ENCODE measurements at places on chromosomes 2 and 18.

GRCh38 chr18:26543373-26543772 is 5.0 kb downstream of the KCTD1 start:
- DNase-seq = no peak

DNA sequence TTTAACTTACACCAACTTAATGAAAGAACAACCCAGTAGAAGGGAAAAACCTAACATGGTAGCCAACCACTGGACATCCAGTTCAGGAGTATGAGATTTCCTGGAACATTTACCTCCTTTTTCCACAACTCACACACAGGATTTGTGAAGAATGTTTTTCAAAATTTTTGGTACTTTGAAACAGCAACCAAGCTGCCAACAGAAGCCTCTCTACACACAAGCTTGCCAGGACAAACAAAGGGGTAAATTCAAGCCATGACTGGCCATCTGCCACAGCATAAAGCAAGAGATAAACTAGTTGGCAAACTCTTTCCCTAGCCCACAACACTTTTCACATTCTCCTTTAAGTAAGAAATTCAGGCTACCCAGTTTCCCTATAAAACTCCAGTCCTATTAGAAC is 21.4 kb downstream of the MGAT4A start:
- DNase-seq = no peak

- no peak for DNase-seq
Measured at GRCh38 chr18:11369556-11369955, 220.2 kb upstream of the PIEZO2 start.

DNA sequence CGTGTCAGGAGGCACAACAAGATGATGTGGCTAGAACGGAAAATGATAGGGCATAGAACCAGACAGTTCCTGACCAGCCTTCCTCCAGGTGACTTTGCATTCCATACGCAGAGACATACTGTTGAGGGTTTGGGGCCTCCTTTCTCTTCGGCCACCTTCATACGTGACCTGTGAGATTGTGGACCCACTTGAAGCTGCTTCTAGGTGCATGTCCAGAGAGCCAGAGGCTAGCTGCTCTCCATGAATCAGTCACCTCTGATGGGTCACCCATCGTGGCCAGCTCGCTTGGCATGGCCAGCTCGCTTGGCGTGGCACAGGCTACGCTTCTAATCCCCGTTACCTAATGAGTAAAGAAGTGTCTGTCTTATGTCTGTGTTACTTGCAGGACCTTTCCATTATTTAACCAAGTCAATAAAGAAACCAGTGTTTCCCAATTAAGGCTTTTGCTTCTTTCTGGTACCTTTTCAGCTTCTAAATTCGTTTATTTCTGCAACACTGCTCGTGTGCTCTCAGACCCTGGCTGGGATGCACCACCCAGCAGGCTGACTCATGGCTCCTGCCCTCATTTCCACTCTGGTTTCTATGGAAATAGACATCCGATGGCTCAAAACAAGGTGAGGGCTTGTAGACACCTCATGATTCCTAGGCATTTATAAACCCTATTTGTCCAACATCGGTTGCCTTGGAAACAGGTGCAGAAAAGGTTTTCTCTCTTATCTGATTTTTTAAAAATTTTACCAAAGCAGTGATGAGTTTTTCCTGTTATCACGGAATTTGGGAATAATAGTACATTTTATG is 86.7 kb upstream of the B3GNT7 start:
- DNase-seq = no peak

- DNase-seq = no peak
Measured at GRCh38 chr2:135667045-135667444, 74.6 kb upstream of the UBXN4 start.

- DNase-seq = no peak
Measured at GRCh38 chr18:55430026-55430425, 158.0 kb downstream of the TCF4 start.

- DNase-seq = no peak
Measured at GRCh38 chr2:95284886-95285541, 10.8 kb downstream of the PROM2 start.

- DNase-seq = no peak
Measured at GRCh38 chr2:237143118-237143517, 57.4 kb downstream of the COPS8 start.

DNA sequence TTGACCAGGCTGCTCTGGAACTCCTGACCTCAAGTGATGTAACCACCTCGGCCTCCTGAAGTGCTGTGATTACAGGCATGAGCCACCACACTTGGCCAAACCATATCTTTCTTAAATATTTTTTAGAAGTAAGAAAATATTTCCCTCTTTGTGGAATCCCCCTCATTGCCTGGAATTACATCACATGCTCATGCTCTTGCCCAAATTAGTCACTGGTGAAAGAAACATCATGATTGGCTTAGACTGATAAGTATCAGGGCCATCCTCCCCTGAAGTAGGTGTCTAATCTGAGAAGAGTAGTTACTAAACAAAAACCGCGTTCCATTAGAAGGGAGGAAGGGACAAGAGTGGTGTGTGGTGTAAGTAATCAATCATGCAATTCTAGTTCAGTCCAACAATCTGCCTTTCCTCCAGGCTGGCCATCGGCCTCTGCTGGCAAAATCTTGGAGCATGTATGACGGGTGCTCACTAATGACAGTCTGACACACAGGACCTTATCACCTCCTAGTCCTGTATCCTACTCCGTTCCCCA is 52.3 kb upstream of the SCG2 start:
- no peak for DNase-seq

DNA sequence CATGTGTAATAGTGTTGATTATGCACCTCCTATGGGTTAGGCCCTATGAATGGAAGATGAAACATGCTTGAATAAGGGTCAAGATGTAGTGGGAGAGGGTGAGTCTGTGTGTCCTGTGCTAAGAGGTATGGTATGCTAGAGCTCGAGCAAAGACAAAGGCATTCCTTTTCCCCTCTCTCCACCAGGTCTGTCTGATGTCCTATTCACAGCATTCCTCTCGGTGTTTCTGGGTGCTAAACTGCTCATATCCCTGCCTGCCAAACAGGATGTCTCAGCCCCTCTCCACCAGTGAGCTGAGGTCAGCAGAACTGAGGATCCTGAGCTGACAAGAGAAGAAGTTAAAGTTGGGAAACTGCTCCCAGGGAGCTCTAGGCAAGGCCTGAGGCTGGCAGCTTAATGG is 344.9 kb downstream of the TSN start:
- no peak for DNase-seq

GRCh38 chr2:235643680-235644511 is 150.1 kb downstream of the AGAP1 start:
- DNase-seq = no peak

GRCh38 chr2:10170256-10170655 is 47.7 kb downstream of the RRM2 start:
- no peak for DNase-seq

- DNase-seq = no peak
Measured at GRCh38 chr2:106565599-106565998, 78.4 kb downstream of the CD8B2 start.

DNA sequence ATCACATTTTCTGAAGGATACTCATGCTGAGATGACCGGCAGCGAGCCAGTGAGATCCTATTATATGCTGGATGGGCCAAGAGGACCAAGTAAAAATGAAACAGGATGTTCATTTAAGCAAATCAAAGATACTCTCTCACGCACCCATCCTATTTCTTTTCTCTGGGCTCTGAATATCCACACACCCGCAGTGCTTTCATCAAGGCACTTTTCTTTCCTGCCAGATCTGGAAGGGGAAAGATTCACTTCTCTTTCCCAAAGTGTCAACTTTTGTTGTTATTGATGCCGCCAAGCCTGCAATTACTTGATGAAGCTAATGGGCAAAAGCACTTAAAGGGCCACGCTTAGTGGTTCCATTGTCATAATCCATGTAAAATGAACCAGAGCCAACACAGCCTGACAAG is 191.9 kb upstream of the CHAC2 start:
- DNase-seq = no peak

DNA sequence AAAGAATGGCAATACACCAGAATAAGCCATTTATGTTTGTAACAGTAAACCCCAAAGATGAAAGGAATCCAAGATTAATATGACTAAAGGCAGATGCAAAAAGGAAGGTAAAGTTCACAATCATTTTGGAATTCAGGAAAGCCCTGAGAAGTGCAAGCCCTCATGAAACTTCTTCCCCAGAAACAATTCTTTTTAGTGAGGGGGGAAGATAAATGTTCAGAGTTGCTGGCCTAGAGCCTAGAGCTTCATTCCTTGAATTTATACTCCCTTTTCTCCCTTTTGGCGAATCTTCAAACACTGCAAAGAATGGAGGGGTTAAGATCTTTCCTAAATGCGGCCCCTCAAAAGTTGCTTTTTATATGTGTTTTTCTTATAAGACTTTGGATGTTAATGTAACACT is 368.8 kb downstream of the MEIS1 start:
- no peak for DNase-seq

- DNase-seq = no peak
Measured at GRCh38 chr18:52339891-52340371, at the start of gene DCC. TSS of gene DCC (plus strand) at chr18:52340197. CDS start at chr18:52340788, 591 bp downstream.

- DNase-seq = no peak
Measured at GRCh38 chr18:57220930-57221483, 74.1 kb downstream of the BOD1L2 start.

DNA sequence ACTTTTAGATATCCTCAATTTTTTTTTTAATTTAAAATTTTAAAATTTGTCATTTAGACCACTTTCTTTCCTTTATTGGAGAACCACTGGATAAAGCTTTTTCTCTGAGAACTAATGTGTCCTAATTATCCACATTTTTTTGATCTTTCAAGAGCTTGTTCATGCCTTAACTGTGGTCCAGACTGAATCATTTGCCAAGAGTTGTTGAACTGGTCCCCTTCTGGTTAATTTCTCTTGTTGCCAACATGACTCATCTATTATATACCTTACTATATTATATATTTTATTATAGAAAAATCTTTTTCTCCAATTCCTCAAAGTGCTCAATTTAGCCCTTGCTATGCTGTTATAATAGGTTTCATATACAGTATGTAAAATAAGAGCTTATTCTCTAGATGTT is 53.1 kb upstream of the TMEM87B start:
- DNase-seq = no peak

- no peak for DNase-seq
Measured at GRCh38 chr2:214376618-214377285, 34.1 kb upstream of the VWC2L start.

DNA sequence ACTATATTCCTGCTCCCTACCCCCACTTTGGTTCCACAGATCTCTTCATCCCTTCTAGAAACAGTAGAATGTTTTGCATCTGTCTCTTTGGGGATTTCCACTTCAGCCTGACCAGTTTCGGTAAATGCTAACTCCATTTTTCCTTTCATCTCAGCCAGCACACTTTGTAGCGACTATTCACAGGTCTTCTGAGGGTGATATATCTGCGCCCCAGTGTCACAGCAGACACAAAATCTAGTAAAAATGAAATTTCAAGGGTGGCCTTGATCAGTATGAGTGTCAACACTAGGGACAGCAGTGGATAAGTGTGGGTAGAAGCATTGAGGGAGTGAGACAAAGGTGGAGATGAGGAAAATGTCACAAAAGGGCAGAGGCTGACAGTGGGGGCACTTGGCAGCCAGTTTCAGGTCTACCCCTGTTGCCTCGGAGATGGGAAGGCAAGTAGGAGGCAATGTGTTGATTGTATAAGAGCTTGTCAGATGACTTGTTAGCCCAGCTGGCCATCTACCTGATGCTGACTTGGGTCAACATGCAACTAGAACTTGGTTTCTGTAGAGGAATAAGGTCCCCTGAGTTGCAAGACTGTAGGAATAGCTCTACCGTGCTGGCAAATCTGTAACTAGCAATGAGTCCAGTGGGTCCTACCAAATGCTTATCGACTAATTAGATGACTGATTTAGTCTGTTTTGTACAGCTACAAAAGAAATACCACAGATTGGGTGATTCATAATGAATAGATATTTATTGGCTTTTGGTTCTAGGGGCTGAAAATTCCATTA is 60.7 kb downstream of the CXCR4 start:
- no peak for DNase-seq

DNA sequence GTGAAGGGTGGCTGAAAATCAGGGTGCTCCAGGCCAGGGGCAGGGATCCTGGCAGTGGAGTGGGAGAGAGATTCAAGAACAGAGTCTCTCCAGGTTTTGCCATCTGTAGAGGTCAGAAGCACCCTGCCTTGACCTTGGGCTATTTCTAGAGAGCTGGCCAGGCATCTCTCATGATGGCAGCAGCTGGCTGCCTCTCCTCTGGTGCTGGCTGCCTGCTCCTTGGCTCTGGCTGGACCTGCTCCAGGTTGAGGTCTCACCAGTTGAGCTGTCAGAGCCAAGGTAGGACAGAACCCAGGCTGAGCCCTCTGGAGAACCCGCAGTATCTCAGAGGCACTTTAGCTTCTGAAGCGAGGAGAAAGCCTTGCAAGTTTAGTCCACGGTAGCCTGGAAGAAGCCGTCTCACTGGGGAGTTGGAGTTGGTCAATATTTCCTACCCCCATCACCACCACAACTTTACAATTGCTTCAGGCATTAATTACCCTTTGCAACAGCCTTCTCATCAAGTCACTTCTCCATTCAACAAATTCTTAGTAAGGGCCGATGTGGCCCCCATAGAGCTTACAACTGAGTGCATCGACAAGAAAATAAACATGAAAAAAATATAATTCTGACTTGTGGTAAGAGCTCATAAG is 25.6 kb downstream of the GNLY start:
- DNase-seq = no peak

DNA sequence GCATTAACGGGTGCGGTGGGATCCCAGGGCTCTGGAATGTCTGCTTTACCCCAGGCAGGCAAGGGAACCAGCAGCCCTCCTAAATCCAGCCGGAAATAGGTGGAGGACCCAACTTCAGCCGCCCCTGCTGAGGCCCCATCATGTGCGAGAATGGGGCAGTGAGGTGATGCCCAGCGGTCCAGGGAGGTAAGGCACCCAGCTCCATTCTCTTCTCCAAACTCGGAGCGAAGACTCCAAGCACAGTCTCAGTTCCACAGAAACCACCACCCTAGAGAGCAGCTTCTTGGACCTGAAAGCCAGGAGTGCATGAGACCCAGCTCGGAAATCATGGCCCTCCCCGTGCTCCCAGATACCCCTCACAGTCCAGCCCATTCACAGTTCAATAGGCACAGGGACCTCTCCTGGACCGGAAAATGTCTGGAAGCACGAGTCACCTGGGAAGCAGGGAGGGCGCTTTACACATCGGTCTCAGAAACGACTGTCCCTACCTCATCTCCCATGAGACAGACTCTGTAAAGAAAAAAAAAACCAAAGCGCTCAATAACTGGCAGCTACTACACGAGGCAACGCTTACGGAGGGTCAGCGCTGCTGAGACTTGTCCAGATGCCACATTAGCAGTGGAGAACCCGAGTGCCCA is 2.0 kb downstream of the SDC1 start:
- DNase-seq = no peak
